ENCODE measurements at places on chromosomes 4 and X.

DNA sequence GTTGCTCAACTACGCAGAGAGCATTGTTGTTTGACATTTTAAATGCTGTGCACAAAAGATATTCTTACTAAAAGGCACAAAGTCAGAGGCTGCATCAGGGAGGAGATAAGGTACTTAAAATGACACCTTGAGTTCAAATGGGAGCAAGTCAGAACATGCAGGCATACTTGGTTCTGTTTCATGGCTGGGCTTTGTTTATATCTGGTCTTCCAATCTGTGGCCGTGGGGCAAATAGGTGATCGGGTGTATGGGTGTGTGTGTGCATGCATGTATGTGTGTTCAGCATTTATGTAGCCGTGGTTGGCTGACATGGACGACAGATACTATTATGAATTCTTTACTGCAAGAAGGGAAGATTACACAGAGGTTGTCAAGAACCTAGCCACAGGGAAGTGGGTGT is 106.1 kb downstream of the RASL11B start:
- DNase-seq = no peak

- peak; percentile 46 for DNase-seq
Observed at GRCh38 chrX:71111141-71111843, at the start of gene IL2RG. Gene IL2RG (minus strand): TSS chrX:71111577. CDS start chrX:71111539, 38 bp downstream.

DNA sequence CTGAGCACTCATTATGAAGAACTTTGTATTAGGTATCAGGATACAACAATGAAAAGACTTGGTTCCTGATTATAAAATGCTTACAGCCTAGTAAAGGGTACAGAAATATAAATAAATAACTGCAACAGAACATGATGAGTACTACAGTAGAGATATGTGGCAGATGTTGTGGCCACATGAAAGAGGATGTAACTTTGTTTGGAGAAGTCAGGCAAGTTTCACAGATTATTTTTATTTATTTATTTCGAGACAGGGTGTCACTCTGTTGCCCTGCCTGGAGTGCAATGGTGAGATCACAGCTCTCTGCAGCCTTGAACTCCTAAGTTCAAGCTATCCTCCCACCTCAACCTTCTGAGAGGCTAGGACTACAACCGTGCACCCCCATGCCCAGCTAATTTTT is 15.8 kb upstream of the UBE2K start:
- no peak for DNase-seq

- DNase-seq = no peak
Observed at GRCh38 chr4:77076889-77077635, 1.3 kb upstream of the CCNI start.

GRCh38 chrX:140099221-140099620 is 133.9 kb upstream of the CXorf66 start:
- no peak for DNase-seq

DNA sequence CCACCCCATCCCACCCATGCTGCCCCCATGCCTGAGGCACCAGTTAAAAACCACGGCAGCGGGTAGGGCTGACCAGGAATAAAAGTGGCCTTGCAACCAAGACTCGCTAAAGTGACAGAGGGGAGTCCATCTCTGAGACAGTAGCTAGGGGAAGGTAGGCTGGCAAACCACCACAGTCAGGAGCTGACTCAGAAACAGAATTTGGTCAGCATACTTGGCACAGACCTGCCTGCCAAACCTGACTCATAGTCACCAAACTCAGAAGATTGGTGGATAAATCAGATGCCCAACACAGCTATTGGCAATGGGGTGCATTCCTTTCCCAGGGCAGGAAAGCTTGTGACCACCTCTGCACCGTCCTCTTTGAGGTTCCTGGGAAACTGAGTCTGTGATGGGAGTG is 193.8 kb downstream of the BCOR start:
- no peak for DNase-seq

DNA sequence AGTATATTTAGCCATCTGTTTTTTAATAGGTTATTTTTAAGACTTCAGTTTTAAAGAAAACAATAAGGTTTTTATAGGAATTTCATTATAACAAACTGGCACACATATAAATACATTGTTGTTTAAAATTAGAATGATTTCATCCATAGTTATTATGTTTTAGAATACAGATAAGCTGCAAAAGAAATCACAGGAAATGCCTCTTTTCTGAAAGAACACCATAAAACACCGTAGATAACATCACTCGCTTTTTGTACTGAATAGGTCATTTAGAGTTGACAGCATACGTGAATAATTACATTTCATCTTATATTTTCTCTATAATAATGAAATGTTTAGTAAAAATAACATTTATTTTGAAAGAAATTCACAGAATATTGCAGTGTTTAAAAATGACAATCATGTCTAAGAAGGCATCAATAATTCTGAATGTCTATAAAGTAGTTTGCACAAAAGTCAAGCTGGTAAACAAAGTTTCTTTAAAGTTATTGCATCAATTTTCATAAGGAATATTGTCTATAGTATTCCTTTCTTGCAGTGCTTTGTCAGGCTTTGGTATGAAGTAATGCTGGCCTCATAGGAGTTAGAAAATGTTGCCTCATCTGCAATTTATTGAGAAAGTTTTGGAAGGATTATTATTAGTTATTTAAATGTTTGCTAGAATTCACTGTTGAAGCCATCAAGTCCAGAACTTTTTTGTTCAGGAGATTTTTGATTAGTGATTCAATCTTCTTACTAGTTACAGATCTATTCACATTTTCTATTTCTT is 17.9 kb upstream of the VEGFC start:
- DNase-seq = no peak

- DNase-seq = no peak
Observed at GRCh38 chr4:3203971-3204431, 45.0 kb upstream of the MSANTD1 start.
